Right atrium auricular region (tissue), 2 donors: ENCODE measurements at places on chromosomes 4 and X.

DNA sequence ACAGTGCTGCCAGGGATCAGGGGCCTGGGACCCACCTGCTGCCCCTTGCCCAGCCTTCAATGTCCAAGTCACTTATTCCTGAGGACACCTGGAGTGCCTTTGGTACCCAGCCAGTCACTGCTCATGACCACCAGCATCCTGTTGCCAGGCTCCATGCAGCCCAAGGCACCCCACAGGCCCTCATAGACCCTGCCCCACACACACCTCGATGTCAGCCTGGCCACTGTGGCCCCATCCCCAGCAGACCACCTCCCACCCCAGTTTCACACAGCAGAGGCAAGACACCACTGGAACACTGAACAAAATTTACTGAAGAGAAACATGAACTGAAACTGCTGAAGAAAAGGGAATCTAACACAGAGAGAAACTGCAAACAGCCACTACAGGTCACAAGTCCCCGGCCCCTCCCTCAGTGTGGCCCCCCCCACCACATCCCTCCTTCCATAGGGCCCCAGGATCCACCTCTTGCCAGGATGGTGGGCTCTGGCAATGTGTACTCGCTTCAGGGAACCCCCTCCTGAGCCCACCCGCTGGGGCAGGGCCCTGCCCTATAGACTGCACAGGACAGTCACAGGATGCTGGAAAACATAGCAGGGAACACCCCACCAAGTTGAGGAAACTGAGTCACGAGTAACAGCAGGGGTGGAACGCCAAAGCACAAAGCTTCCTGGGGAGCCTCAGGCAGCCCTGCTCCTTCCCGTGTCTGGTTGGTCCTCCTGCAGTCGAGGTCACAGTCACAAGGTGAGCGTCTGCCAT, 5.2 kb downstream of the PNMA5 start:
- DNase-seq: no peak

DNA sequence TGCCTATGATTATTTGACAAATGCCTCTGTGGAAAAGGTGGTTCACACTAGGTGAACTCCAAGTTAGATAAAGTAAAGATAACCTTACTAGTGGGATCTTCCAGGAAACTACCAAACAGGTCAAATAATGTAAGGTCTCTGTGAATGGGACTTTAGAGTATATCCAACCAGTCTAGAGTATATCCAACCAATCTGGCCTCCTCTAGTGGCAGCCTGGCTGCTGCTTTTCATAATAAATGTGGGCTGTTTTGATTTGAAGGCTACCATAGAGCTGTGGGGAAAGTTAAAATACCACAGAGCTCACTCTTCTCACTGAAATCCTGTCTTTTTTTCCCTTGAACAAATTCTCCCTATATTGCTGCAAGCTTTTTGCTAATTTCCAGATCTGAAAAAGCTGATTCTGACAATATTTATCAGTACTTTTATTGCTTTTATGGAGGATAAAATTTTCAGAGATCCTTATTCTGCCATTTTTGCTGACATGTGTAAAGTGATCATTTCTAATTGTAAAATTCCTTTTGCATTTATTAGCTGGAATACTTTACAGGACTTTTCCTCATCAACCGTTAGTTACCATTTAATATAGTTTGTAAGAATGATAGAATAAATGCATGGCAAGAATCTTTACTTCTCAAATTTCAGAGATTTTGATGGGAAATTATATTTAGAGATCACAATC, 111.3 kb downstream of the TET2 start:
- no peak for DNase-seq

- DNase-seq: no peak
Observed at GRCh38 chr4:121654738-121655137, 42.0 kb downstream of the ANXA5 start.

DNA sequence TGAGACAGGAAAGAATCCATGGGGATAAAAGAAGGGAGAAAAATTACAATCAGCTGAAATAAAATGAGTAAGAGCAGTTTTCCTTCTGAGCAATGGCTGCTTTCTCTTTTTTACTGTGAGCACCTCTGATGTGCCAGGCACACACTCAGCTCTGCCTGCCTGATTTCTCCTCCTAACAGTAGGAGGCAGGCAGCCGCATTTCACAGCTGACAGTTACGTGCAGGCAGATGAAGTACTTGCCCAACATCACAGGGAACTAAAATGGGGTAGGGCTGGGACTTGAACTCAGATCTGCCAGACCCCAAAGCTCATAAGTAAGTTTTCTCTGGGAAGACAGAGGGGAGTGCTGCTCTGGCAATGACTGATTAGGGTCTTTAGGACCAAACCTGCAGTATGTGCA, 54.6 kb downstream of the C4orf50 start:
- DNase-seq: no peak

GRCh38 chrX:123851079-123851478, 8.8 kb upstream of the XIAP start:
- DNase-seq: no peak
